ENCODE measurements at places on chromosomes 4 and X. TPM values are rescaled to one million over a fixed set of nuclear protein-coding genes. Genes with fewer than 3 reads are reported as not detected.

SMR3B gene
- total RNA-seq, result not detected

TEX13D gene
- total RNA-seq, result not detected

PTTG2 gene
- not detected for total RNA-seq

TMEM192 gene
- total RNA-seq, result 8.7 TPM

NXF2 gene
- not detected for total RNA-seq

SMARCA1 gene
- total RNA-seq, result 44.3 TPM

UGT2B7 gene
- total RNA-seq, result 0.14 TPM

KLF8 gene
- total RNA-seq, result not detected

Data from A549 treated with Mapracorat at 1 μM for 4 hours (cell line).